ENCODE measurements at places on chromosomes 1 and 21.
A peak's percentile ranks its signal among the peaks of the same experiment; 100 is the strongest.

GRCh38 chr1:98854137-98854536 is 150.5 kb downstream of the PLPPR5 start:
- no peak for DNase-seq

GRCh38 chr21:20151741-20152140 is 846.5 kb upstream of the NCAM2 start:
- DNase-seq, result no peak

- DNase-seq, result no peak
Measured at GRCh38 chr1:199282751-199283305, 644.0 kb downstream of the PTPRC start.

GRCh38 chr1:8746554-8746953 is 70.9 kb downstream of the RERE start:
- no peak for DNase-seq

DNA sequence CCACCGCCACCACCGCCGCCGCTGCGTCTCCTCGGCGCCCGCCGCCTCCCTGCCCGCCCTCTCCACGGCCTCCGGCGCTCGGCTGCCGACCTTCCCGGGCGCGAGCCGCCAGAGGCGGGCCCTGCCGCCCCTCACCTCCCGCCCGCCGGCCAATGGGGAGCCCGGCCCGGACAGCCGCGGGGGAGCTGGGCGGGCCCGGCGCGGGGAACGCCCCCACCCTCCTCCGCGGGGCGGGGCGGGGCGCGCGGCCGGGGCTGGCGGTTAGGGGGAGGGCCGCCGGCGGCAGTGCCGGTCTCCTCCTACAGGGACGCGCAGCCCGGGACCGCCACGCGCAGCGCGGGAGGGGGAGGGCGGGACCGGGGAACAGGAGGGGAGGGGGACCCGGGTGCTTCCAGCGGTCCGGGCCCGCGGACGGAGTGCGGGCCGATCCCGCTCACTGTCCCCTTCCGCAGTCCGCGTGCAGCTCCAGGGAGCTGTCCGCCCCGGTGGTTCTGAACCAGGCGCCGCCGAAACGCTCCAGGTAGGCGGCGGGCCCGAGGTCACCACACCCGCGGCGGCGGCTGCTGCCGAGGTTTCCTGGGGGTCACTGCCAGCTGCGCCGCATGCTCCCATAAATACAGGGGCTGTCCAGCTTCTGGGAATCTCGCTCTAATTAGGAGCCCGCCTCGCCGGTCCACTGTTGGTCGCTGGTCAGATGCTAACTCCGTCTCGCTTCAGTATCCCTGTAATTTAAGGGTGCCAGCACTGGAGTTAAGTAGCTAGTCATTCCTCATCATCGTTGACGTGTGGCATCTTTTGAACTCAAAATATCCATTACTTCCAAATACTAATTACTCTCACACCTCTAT is at the start of gene PGBD5:
TSS of gene PGBD5 (minus strand) at position 87 of the 848 bp plus-strand sequence. CDS start 404 bp downstream, outside the sequence.
- peak; percentile 89 for DNase-seq

DNA sequence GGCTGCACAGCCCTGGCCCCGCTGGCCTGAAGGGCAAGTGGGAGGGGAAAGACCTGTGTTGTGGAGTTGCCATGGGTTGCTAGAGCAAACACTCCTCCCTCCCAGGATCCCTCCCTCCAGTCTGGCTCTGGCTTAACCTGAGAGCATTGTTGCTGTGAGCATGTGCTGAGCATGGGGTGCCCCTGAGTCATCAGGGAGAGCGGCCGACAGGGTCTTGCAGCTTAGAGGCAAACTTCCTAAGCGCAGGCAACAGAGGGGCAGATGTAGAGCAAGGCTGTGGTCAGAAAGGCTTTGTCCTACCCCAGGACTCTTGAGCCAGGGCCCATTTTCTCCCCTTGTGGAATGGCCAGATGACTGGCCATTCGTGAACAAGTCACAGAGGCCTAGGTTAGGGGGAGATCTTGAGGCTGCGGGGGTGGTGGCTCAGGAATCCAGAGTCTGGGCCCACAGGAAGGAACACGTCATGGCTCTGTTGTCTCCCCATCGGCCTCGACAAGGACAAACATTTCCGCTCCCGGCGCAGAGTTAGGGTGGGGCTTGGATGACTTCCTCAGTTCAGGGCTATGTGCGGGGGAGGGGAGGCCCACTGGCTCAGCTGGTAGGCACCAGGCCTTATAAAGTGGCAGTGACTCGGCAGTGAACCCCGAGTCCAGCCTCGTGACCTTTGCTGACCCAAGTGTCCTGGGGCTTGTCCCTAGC is 362 bp upstream of the DYNLT4 start:
- peak; percentile 85 for DNase-seq

- DNase-seq, result no peak
Measured at GRCh38 chr1:179971563-179972496, 17.2 kb downstream of the CEP350 start.

DNA sequence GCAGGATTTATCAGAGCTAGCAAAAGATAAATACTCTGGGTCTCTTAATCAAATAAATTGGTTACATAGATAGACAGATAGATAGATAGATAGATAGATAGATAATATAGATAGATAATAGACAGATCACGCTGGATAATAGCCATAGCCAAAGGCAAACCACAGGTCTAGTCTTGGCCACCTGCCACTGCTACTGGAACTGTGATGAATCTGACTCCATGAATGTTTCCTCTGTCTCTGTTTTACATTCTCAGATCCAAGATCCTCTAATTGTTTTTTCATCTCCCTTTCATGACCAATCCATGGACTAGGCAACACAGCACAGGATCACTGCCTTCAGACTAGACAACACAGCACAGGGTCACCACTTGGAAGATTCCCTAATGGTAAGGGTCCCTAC is 444.7 kb upstream of the NFIA start:
- no peak for DNase-seq

GRCh38 chr1:24048205-24048869 is 63.6 kb downstream of the MYOM3 start:
- DNase-seq, result no peak

DNA sequence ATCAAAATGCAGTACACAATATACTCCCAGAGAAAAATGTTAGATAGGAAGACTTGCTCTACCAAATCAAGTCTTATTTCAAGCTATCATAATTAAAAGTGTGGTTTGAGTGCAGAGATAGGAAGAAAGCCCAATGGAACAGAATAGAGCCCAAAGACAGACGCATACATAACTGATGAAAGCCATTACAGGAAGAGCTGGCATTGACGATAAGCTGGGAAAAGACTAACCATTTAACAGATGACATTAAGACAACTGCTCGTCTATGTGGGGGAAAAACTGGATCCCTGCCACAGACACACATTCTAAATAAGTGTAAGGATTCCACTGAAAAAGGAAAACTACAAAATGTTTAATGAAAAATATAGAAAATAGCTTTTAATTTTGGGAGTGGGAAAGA is 85.5 kb downstream of the NGF start:
- DNase-seq, result no peak

DNA sequence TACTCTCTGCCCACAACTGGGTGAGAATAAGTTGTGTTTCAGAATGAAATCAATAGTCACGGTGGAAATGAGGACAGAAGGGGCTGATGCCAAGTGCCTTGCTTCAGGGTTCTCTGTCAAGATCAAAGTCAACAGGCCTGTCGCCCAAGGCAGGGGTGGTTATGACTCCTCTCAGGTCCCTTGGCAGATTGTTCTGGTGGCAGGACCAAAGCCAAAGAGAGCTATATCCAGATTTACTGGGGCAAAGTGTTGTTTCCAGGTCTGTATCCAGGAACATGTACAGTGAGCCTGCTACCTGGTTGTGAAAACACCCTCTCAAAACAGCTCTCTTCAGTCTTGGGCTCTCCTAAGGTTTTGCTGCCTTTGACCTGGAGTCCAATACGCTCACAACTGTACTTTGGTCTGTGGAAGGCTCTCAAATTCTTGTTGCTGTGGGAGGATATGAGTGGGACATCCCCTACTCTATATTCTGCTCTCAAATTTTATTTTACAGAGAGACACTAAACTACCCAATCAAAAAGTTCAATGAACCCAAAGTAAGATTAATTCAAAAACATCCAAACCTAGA is 175.1 kb upstream of the ETV3 start:
- DNase-seq, result no peak

DNA sequence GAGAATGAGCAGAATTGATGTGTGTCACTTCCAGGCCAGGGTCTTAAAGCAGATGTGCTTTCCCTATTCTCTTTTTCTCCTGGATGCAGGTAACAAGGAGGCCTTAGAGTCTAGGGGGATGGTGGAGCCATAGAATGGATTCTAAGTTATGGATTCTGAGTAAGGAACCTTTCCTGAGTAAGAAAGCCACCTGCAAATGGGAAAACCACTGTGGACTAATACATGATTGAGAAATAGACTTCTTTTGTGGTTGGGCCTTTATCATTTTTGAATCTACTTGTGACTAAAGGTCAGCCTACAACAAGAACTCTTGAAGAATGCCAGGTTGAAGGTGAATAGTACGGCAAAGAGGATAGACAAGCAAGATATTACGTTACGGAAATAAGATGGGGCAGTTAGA is 116.1 kb downstream of the CDC7 start:
- DNase-seq, result no peak

DNA sequence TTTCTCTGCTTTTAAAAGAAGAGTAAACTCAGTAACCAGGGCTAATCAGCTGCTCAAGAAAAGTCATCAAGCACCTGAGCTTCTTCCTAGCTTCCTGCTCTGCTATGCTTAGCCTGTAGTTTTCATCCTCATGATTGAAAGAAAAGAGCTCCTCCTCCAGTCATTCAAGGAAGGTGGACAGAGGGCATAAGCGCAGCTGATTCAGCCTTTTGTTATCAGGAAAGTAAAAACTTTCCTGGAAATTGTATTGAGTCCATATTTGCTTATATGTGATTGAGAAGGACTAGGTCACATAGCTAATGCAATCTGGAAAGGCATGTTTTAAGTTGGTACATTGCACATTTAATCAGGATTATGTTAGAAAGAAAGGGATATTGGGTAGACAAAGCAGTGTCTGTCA is 8.5 kb upstream of the BACH1 start:
- no peak for DNase-seq

DNA sequence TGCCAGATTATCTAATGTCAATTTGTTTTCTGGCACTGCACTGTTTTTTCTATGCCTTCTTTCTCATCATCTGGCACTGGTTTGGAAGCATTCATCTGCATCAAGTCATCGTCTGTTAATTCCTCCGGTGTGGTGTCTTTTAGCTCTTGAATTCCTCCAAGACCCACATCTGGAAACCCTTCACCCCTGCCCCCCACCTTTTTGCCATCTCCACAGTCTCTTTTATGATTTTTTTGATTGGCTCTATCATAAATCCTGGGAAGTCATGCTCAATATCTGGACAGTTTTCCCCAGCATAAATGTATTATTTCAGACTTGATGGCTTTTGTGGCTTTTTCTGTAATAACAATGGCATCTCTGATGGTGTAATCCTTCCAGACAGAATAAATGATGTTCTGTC is 10.4 kb upstream of the KCNK1 start:
- no peak for DNase-seq

DNA sequence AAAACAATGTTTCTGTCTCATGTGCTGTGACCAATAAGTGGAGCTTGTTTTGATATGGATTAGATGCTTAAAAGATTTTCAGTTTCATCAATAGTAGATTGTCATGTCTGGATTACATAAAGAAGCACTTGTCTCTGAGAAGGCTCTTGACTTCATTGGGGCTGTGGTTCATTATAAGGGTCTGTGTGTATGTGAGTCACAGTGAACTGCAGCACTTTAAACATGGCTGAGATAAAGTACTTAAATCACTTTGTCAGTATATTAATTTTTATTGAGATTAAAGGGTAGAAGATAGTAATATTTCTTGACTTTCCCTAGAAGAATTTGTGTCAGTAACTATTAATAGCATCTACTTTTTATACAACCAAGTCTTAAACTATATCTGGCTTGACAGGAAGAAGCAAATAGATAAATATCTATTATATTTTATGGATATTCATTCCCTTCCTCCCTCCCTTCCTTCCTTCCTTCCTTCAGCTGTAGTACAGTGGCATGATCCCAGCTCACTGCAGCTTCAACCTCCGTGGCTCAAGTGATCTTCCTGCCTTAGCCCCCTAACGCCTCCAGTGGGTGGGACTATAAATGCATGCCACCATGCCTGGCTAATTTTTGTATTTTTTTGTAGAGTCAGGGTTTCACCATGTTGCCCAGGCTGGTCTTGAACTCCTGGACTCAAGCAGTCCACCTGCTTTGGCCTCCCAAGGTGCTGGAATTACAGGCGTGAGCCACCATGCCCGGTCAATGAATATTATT is 48.8 kb downstream of the ZFYVE9 start:
- no peak for DNase-seq

GRCh38 chr1:244965185-244966030 is 101.1 kb upstream of the HNRNPU start:
- no peak for DNase-seq

DNA sequence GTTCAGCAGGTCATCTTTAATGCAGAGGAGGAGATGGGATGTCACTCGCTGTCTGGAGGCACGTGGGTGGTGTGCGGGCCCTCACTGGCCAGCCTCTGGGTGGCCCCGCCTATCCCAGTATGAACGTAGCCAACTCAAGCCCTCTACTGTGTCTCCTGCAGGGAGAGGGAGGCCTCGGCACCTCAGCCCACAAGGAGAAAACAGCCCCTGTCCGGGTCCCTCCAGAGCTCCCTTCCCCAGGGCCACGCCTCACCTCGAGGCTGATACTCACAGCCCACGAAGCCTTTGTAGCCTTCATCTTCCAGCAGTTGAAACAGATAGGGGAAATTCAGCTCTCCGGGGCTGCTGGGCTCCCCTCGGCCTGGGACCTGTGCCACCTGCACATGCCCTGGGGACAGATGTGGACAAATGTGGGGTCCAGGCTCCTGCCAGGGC is 2.6 kb downstream of the HYI start:
- DNase-seq, result no peak

DNA sequence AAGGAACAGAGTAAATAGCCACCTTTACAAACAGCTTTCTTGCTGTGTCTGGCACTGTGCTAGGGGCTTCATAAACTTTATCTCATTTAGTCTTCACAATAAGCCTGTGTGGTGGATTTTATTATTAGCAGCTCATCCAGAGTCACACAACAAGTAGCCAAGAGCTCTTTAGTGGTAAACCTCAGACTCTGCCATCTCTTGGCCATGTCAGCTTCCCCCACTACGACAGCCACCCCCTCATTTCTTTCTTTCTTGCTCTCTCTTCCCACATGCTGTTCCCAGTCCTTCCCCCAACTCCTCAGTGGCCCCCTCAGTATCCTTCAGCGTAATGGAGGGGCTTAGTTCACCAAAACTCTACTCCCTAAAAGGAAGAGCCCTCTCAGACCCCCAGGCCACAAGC is 1.2 kb upstream of the ZNF683 start:
- DNase-seq, result no peak
